Thymus (tissue), 14 donors: ENCODE measurements at places on chromosomes 7 and 10. TPM values are rescaled to one million over a fixed set of nuclear protein-coding genes. Genes with fewer than 3 reads are reported as not detected.

PRSS2 gene
- 23.1 TPM for polyA plus RNA-seq

GJC3 gene
- polyA plus RNA-seq, result 0.11 TPM

FAM20C gene
- 16.5 TPM for polyA plus RNA-seq

CFAP58 gene
- 0.34 TPM for polyA plus RNA-seq

COL1A2 gene
- polyA plus RNA-seq, result 27.4 TPM

GRID1 gene
- 0.46 TPM for polyA plus RNA-seq

ACTR3C gene
- polyA plus RNA-seq, result 2.9 TPM

LIPJ gene
- 0.66 TPM for polyA plus RNA-seq

ITGB1 gene
- polyA plus RNA-seq, result 157 TPM

DGKI gene
- 0.14 TPM for polyA plus RNA-seq

NEBL gene
- polyA plus RNA-seq, result 22.9 TPM

ACSM6 gene
- 0.96 TPM for polyA plus RNA-seq

PSAP gene
- polyA plus RNA-seq, result 613 TPM

CAMK2B gene
- polyA plus RNA-seq, result 3.1 TPM

ZNF518A gene
- polyA plus RNA-seq, result 15.8 TPM

TMEM229A gene
- polyA plus RNA-seq, result 0.02 TPM

HPS6 gene
- polyA plus RNA-seq, result 8.7 TPM

SCIN gene
- 0.37 TPM for polyA plus RNA-seq

CTAGE8 gene
- polyA plus RNA-seq, result 3.1 TPM
